CD8-positive, alpha-beta T cell (primary cell): ENCODE measurements at places on chromosomes 7 and 10.
A peak's percentile ranks its signal among the peaks of the same experiment; 100 is the strongest.

GRCh38 chr10:43234471-43235041 is 32.3 kb downstream of the RASGEF1A start:
- DNase-seq: peak; percentile 3

GRCh38 chr10:75696536-75696935 is 265.1 kb downstream of the LRMDA start:
- no peak for DNase-seq

GRCh38 chr7:98357751-98358161 is 43.1 kb downstream of the BAIAP2L1 start:
- DNase-seq: no peak

DNA sequence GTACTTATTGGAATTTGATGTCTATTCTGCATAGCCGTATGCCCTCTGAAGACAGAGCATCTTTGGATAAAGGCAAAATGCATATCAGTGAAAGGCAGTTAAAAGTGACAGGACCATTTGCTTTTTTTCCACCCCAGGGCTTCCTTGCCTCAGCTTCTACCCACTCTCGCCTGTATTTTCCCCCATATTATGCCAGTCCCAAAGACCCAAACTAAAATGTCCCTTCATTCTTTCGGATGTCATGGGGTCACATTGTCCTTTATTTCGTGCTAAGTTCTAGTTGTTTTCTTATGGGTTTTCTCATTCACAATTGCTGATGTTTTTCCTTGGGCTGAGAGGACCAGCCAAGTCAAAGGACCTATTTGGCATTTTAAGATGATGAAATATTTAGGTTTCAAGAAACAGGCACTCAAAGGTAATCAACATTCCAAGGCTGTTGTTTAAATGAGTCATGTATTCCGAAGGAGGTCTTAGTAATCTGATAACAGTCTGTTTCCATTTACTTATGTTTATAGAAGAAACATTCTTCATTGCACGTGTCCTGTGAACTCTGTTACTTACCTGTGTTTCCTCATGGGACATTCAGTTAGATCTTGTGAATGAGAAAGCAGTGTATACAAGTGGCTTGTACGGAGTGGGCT is 74.1 kb downstream of the DNAH11 start:
- DNase-seq: no peak

DNA sequence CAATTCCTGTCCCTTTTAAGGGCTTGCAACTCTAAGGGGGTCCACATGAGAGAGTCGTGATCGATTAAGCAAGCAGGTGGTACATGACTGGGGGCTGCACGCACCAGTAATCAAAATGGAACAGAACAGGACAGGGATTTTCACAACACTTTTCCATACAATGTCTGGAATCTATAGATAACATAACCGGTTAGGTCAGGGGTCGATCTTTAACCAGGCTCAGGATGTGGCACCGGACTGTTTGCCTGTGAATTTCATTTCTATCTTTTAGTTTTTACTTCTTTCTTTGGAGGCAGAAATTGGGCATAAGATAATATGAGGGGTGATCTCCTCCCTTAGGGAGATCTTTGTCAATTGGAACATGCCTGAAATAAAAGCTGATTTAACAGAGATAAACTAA is 370.1 kb downstream of the IPMK start:
- DNase-seq: no peak

DNA sequence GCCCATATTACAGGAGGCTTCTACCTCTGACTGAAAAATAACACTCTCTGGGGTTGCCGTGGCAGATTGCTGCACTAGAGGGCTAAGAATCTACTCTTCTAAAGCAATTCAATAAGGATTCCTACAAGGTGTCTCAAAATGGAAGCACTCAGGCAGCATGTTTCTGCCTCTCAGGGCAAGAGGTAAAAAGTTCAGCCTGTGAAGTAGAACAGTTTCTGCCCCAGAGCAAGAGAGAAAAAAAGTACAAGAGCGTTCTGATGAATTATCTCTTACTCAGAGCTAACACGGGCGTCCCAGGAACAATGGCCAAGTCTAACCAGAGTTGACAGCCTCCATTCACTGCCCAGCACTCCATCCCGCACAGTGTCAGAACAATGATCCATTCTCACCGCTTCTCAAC is 71.3 kb upstream of the TES start:
- no peak for DNase-seq

DNA sequence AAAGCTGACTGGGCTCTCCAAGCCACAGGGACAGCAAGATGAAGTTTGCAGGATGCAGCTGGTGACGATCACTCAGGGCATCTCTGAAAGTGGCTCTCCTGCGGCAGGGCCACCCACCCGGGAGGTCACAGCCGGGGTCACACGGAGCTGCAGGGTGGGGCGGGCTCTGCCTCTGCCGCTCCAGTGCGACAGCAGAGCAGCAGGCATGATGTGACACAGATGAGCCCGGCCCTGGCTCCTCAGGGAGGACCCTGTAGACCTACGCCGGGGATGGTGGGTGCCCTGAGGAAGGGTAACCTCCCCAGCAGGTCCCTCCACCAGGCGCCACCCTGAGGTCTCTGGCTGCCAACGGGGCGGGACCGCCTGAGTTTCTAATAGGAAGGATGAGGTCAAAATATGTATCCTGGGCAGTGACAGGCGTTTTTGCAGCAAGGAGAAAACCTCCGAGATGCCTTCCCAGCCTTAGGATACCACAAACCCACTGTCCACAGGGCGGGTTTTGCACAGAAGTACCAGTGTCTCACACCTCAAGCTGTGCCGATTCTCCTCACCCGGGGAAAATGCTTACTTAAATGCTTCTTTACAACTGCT is 114.8 kb upstream of the DIP2C start:
- DNase-seq: no peak

- DNase-seq: no peak
Measured at GRCh38 chr7:43689115-43689514, 40.2 kb downstream of the COA1 start.

DNA sequence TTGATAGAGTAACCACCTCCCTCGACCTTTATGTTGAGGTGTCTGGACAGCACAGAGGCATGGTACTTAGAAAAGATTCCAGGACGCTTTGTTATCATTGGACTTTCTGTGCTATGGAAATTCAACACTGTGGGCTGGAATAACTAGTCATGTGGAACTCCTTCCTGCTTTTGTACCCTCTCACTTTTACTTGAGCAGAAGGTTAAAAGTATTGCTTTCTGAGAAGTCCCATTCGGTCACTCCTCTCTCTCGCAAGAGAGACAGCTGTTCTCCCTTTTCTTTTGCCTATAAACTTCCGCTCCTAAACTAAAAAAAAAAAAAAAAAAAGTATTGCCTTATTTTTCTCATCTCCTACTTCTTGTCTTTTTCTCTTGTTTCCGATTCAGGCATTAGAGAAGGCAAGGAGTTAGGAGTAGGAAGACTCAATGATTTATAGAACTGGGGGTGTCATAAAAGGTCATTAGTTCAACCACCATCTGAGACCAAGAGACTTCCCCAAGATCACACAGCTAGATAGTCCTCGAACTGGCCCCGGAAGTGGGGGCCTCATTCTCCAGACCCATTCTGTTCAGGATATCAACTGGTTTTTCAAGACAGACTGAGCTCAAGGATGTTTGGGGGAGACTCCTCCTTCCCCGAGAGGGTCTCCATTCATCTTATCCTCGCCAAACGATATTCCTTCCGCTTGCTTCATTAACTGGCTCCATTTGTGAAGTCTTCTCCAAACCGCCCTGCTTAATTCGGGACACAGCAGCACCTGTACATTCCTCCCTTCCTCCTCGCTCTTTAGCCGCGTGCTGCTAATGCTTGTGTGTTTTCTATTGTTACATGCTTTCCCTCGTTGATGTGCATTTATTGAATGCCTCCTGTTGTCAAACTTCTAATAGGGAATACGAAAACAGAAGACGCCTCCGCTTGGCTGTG is 995 bp upstream of the INPP5F start:
- no peak for DNase-seq

DNA sequence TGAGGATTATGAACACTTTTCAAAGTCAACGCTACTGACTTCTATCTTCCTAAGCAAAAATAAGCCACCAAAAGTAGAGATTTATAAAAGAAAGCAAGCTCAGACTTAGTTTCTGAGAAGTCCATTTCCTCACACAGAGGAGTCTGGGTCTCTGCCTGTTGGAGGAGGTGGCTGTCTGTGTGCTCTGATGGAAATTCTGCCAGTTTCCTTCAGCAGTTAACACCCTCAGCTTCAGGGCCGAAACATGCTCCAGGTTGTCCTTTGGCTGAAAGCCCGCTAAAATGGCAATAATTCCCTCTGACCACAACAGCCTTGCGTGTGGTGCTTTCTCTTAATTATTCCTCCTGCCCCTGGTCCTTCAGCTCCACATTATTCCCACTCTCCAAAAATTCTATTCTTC is 127.8 kb upstream of the LAMB4 start:
- no peak for DNase-seq

DNA sequence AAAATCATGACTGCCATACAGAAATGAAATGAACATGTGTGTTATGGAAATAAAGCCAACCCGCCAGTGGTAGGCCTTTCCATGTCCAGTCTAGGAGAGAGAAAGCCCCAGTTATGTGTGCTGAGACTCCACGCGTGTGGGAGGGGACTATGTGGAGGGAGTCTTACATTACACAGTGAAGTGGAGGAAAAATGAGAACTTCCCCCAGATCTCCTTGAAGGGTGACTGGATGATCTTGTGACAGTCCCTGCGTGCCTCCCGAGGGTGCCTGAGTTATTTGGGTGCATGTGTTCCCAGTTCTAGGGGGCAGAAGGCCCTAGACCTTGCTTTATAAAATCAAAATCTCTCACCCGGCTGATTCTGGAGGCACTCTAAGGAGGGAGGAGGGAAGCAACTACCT is 24.2 kb downstream of the UPP1 start:
- DNase-seq: no peak

DNA sequence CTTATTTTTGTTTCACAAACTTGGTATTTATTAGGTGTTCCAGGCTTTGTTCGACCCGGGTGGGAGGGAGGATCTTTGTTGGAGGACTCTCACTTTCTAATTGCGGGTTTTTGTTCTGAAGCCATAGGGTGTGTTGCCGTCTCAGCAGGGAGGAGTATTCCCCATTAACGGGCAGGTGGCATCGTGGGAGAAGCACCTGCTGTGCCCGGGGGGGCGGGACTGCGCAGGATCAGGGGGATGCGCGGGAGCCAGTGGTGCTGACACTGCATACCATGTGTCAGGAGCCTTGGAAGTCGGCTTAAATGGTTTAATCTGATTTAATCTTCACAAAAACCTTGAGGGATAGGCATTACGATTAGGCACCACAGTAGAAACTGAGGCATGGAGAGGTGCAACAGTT is 113.0 kb downstream of the MGMT start:
- no peak for DNase-seq

DNA sequence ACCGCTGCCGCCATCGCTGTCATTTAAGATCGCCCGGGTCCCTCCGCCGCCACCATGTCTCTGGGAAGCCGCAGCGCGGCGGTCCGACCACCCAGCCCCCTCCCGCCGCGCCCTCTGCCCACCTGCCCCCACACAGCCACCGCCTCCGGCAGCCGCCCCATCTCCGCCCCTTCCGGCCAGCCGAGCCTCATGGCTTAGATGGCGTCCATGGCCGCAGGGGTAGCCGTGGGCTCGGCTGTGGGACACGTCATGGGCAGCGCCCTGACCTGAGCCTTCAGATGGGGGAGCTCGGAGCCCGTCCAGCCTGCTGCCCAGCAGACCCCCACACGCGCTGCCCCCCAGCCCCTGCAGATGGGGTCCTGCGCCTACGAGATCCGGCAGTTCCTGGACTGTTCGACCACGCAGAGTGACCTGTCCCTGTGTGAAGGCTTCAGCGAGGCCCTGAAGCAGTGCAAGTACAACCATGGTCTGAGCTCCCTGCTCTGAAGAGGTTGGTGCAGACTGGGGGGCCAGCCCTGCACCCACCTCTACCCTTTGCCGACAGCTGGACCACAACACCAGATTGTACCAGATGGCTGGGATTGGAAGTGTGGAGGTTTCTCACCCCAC is 38.0 kb upstream of the TARP start:
- no peak for DNase-seq

GRCh38 chr7:6332386-6332785 is 60.0 kb upstream of the CYTH3 start:
- no peak for DNase-seq

DNA sequence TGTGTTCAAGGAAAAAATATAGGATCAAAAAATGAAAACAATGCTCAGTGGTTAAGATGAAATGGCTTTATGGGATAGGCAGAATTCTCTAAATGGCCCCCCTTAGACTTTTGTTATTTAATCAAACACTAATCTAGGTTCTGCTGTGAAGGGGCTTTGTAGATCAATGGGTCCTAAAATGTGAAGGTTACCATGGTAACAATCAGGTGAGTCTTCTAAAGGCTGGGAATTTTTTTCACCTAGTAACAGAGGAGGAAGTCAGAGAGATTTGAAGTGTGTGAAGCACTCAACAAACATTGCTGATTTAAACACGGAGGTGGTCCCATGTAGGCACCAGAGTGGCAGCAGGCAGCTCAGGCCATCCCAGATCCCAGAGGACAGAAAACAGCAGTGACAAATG is 11.1 kb downstream of the OR2A14 start:
- no peak for DNase-seq

- no peak for DNase-seq
Measured at GRCh38 chr10:38163617-38164016, 69.5 kb downstream of the ZNF37A start.
